Frontal cortex (tissue), 4 donors: ENCODE measurements at places on chromosomes 16 and 17. TPM values are rescaled to one million over a fixed set of nuclear protein-coding genes. Genes with fewer than 3 reads are reported as not detected.

DNA sequence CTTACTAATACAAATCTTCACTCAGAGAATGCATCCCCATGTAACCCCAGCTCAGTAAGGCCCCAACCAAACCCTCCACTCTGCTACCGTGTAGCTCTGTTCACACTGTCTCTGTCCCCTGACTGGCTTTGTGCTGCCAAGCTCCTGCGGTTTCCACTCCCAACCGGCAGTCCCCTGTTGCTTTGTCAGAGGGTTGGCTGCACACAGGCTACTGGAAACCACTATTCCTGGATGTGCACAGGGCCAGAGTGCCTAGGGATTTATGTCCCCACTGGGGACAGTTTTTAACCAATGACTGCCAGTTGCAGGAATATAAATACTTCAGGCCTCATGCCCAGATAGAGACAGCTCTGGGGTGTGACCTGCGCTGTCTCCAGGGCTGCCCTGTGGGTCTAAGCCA is 157.1 kb upstream of the C16orf82 start:
- DNase-seq = no peak

GRCh38 chr16:29680180-29680598 is 1.2 kb downstream of the QPRT start:
- DNase-seq = no peak

GRCh38 chr16:67458121-67458641 is 22.8 kb downstream of the ATP6V0D1 start:
- DNase-seq = no peak

- DNase-seq = no peak
These were observed 2.9 kb upstream of the SCIMP start for GRCh38 chr17:5237541-5238016.

DNA sequence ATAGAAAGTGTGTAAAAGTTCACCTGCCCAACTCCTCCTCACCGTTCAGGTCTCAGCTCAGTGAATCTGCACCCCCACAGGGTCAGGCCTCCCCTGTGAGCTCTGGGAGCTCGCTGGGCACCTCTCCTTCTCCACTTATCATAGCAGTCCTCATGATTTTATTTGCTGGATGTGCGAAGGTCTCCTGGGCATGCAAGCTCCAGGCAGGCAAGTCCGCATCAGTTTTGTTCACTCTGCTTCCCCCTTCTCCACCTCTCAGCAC is 112.8 kb downstream of the ZNF423 start:
- DNase-seq = no peak

DNA sequence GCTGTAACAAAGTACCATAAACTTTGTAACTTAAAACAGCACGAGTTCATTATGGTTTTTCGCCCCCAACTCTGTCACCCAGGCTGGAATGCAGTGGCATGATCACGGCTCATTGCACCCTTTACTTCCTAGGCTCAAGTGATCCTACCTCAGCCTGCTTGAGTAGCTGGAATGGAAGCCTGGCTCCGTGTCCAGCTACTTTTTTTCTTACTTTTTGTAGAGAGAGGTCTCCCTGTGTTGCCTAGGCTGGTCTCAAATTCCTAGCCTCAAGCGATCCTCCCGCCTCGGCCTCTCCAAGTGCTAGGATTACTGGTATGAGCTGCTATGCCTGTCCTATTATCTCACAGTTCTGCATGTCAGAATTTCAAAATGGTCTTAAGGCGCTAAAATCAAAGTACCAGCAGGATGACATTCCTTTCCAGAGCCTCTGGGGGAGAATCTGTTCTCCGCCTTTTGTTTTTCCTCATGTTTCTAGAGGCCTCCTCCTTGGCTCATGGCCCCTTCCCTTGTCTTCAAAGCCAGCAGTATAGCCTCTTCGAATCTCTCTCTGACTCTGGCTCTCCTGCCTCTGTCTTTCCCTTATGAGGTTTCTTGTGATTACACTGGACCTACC is 10.1 kb upstream of the PRM1 start:
- no peak for DNase-seq

DNA sequence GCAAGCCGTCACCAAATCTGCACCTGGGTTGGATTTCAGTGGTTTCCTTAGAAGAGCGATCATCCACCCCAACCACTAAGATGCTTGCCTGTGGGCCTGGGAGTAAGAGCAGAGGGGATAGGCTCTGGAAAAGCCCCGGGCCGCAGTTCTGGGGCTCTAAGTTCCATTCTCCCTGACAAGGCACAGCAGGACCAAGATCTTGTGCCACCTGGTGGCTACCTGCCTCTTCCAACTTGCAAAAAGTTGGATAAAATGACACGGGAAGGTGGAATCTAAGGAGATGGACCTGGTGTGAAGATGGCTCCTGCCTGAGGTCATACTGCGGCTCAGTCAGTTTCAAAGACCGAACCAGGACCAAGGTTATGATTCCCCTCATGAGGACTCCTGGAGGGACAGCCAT is 42.3 kb downstream of the ABCC12 start:
- DNase-seq = no peak

DNA sequence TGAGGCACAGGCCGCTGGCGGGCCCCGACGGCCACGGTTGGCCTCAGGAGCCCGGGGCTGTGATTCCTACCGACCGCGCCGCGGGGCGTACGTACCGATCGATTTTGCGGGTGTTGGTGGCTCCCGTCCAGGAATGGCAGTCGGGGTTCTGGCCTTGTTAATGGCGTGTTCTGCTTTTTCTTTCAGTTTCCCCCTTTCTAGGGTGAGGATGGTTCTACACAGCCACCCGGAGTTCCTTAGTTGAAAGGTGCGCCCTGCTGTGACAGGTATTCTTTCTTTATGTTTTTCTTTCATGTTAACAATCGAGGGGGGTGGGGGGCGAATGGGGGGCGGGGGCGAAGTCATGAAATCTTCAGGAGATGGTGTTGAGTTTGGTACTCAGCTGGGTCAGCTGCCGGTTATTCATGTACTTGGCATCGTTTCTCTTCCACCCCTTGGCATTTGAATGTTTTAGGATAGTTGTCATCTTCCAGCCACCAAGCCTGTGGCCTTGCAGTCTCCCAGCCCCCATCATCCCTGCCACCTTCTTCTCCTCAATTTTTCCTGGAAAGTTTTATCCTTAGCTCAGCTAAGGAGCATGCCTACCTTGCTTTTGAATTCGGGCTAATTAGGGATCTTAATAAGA is 802 bp downstream of the CYLD start:
- peak; percentile 29 for DNase-seq

DNA sequence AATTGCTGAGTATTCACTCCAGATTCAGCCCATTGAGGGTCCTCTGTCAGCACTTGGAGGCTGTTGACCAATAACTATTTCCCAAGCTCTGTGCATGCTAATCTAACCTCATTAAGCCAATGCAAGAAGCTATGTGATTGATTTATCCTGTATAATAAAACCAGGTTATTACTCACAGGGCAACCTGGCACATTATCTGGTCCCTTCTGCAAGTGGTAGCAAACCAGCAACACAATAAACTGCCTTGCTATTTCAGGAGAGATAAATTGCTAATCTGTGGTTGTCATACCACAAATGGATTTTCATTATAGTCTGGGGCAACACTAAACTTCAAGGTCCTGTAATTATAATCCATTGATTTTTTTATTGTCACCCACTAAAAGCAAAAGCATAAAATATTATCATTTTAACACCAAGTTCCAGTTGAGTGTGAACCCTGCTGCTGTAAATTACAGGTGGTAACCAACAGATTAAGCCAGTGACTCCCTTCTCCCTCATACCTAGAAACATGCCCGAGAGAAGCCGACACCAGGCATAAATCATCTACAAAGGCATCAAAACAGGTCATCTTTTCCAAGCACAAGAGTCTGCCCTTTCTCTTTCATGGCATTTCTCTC is 51.1 kb upstream of the SOX9 start:
- no peak for DNase-seq

DNA sequence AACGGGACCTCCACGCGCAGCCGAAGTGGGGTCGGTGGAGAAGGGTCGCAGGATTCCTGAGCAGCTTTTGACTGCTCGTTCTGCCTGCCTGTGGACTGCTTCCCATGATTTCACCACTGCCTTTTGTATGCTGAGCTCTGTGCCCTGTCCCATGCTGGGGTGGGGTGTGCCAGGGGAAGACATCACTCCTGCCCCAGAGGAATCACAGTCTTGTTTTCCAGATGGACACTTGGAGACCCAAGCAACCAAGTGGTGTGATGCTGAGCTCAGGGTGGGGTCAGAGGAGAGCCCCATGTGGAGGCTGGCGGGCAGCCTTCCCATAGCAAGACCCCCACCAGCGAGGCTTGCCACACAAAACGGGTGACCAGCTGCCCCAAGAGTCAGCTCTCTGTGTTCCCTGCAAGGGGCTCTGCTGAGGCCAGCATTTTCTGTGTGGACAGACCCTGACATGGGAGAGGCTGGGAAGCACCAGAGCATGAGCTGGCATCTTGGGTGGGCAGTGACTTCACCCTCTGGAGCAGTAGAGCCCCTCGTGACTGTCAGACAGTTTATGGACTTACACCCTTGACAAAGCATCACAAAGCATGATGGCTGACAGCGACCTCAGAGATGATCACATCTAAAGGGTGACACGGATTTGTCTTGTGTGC is 111.9 kb downstream of the GNAO1 start:
- DNase-seq = no peak

LRRC59 gene
- total RNA-seq = 38.7 TPM

CCL1 gene
- total RNA-seq = not detected

CCL14 gene
- total RNA-seq = not detected

C16orf92 gene
- not detected for total RNA-seq

ACSM5 gene
- under 0.01 TPM for total RNA-seq

EXOC3L1 gene
- 1.2 TPM for total RNA-seq

CDH13 gene
- 25.7 TPM for total RNA-seq
